ENCODE measurements at places on chromosomes 5 and 9.

GRCh38 chr9:130245474-130245873 is 20.1 kb upstream of the HMCN2 start:
- DNase-seq = no peak

DNA sequence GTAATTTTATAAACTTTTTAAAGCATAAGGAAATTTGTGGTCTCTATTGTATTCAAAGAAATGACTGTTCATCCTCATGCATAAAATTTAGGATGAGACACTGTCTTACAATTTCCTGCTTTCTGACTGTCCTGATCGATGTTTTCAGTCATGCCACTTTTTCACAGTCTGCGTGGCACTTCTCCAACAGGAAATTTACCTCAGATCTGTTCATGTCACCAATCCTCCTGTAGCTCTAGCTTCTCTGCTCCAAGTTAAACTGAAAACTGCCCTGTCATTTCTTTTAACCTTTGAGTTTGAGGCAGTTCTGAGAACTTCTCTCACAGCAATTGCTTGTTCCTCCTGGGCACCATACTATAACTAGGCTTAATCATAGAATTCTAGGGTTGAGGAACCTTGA is 455.1 kb downstream of the EFNA5 start:
- no peak for DNase-seq

DNA sequence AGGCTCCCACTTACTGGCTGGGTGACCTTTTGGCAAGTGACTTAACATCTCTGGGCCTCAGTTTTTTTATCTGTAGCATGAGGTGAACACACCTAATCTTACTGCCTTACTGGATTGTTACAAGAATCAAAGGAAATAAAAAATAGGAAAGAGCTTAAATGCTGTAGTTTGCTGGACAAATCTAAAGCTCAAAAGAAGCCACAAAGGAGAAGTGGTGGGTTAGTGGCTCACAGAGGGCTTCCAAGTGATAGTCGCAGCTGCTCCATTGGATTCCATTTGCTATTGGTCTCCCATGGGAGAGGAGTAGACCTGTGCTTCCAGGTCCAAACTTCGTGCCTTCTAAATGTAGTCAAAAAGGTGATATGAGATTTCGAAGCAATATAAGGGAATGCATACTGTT is 123.6 kb downstream of the SEMA6A start:
- DNase-seq = no peak

DNA sequence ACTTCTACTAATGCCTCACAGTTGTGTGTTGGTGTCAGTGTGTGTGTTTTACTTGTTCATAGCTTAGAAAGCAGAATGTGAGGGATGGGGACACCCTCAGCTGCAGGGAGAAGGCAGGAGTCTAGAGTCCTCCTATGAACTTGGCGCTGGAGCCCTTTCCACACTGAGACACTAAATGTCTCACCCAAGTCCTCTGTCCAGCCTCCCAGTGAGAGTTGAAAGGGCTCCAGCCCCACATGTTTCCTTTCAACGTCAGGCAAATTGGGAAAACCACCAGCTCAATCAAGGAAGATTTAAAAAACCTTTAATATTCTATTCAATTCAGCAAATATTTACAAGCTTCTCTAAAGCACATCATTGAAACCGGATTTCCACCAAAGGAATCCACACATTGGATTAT is 167.6 kb upstream of the MSX2 start:
- no peak for DNase-seq

DNA sequence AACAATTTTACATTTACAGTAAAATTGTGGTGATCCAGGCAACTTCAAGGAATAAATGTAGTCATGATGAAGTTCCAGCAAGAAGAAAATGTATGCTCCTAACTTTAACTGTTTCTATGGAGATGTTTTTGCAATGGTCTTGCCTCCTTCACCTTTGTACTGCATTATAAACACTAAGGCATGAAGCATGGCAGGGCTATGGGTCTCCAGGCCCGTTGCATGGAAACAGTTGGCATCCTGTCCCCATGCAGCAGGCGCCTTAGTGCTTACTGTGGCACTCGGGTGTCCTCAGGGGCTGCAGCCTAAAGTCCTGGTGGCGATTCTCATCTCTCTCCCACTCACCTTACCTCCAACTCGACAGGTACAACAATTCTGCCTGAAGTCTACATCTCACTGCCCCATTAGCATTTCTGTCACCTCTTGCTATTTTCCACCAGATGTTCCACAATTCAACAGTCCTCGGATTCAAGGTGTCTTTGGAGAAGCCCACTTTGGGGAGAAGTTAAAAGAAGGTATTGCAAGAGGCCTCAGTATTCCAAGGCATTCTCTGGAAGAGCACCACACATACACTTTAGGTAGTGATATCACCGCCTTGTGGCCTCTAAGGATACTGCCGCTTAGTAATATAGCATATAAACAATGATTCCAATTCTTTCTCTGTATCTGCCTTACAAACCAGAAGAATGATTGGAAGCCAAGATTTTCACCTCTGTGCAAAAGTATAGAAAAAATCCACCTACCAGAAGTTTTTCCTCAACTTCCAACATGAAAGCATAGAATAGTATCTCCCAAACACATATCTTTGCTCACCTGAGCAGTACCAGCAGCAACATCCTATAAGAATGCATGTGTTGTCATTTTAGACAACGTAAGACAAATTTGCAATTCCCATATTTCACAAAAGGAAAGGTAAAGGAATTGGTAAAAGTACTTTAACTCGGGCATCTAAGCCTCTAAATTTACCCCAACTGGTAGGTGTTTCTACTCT is 5.1 kb downstream of the LIFR start:
- no peak for DNase-seq

GRCh38 chr9:17185481-17186029 is 50.7 kb downstream of the CNTLN start:
- no peak for DNase-seq

DNA sequence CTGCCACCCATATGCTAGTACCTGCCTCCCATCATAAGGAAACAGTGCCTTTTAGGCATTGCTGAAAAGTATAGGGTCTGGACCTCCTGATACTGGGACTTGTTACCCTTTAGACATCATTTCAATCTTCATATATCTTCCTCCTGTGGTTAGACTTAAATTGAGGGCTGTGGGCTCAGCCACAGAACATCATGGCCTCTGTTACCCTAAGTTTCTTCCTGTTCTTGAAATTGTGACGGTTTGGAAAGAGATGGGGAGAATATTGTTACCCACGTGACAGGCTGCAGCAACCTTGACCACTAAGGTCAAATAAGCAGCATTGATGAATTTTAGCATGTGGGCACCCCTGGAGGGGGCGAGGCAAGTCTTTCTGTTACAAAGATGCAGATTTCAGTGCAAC is 87.7 kb downstream of the PDE8B start:
- DNase-seq = no peak

DNA sequence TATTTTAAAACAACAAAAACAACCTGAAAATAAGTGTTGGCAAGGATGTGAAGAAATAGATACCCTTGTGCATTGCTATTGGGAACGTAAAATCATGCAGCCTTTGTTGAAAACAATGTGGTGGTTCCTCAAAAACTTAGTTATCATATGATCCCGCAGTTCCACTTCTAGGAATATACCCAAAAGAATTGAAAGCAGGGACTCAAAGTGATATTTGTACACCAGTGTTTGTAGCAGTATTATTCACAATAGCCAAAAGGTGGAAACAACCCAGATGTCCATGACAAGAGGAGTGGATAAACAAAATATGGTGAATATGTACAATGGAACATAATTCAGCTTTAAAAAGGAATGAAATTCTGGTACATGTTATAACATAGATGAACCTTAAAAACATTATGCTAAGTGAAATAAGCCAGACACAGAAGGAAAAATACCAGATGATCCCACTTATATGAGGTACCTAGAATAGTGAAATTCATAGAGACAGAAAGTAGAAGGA is 29.0 kb downstream of the IRF1 start:
- no peak for DNase-seq

DNA sequence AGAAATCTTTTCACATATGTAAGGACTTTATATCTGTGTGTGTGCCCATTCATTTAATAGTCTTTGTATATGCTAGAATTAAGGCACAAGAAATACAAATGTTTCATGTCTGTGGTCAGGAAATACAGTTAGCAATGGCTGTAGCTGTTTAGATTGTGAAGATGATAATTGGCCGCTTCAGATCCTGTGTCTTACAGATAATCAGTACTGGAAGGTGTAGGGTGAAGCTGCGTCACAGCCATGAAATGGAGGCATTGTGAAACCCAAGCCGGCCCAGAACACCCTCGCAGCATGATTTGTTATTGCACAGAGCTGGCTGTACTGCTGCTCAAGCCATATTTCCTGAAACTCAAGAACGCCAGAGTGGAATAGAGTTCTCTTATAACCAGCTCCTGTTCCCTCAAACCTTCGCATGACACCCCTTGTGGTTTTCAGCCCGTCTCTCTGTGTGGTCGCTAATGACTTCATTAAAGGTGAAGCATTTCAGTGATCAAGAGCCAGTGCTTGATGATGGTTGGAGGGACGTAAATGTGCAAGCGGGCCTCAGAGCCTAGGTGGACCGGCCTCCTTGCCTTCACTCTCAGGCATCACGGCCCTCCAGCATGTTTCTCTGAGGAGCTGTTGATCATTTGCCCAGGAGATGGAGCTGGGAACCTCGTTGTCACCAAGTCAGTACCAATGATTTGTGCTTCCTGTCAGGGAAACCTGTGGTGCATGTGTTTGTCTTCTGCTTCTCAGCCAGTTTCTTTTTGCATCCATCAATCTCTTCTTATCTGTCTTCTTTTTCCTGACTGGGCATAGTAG is 80.1 kb downstream of the F2RL2 start:
- no peak for DNase-seq

GRCh38 chr5:33774341-33774740 is 117.4 kb downstream of the ADAMTS12 start:
- DNase-seq = no peak

- no peak for DNase-seq
These were observed 62.6 kb downstream of the PPARGC1B start for GRCh38 chr5:149792540-149793255.

DNA sequence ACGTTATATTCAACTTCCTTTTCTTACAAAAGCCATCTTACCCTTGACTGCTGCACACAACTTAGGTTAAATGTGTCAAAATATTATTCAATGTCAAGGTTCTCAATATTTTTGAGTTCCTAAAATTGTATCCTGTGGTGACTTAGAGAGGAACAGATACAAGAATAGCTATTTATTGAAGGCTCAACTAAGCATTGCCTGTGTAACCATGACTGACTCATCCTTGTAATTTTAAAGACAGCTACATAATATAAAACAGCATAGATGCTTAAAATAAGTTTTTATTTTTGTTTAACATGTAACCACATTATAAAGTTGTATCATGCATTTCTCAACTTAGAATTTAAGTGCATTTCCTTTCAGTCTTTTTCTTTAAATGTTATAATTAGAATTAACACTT is 312.9 kb upstream of the RGMB start:
- no peak for DNase-seq

GRCh38 chr5:25458628-25459027 is 813.9 kb upstream of the CDH10 start:
- DNase-seq = no peak

- DNase-seq = no peak
These were observed 34.0 kb upstream of the ZNF484 start for GRCh38 chr9:92911511-92912475.

DNA sequence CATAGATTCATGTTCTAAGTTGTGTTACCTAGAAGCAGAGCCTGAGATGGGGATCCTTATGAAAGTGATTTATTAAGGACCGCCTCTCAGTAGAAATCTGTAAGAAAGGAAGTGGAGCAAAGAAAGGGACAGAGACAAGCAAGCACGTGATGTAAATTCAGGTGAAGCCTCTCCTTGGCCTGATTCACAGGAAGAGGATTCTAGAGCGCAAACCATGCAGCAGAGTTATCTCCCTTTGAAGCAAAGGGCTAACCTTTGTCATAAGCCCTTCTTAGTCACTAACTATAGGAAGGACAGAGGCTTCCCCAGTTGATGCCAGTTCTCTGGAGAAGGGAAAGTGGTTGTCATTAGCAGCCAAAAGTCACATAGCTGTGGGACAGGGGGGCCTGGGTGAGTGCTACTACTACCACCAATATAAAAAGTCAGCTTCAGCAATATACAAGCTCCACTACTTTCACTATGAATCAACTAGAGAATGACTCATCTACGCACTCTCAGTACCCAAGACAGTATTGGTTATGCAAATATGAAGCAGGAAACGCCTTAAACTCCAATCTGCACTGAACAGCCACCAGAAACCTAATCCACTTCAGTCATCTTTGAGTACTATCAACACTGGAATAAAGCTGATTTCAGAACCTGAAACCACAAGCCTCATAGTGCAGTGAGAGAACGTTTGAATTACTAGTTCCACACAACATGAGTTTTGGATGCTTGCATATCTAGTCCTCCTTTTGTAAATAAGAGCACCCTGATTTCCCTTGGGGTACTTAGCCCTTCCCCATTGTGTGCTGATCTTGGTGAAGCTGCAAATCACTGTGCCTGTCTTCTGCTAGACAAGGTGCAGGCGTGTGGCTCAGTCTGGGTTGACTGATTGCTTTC is 162.7 kb downstream of the ZNF608 start:
- no peak for DNase-seq

- no peak for DNase-seq
These were observed 96.9 kb downstream of the NNT start for GRCh38 chr5:43699910-43700309.

GRCh38 chr5:132438917-132439316 is 51.7 kb downstream of the IRF1 start:
- DNase-seq = no peak

GRCh38 chr5:11528720-11529119 is 375.5 kb downstream of the CTNND2 start:
- no peak for DNase-seq

- DNase-seq = no peak
These were observed 98.8 kb upstream of the ADRA1B start for GRCh38 chr5:159817262-159818029.

All from NCI-H2107 (cell line).